ENCODE measurements at places on chromosomes 3 and 15. TPM values are rescaled to one million over a fixed set of nuclear protein-coding genes. Genes with fewer than 3 reads are reported as not detected.

The SLCO2A1 gene
- 7.5 TPM for total RNA-seq

The TIGIT gene
- 0.33 TPM for total RNA-seq

The MAP1A gene
- total RNA-seq, result 2.8 TPM

The CD80 gene
- 0.96 TPM for total RNA-seq

The ARF4 gene
- 125 TPM for total RNA-seq

The STAC gene
- total RNA-seq, result 1.4 TPM

The RASGRF1 gene
- total RNA-seq, result 0.15 TPM

The THSD4 gene
- total RNA-seq, result 0.64 TPM

The KLHL18 gene
- 14.1 TPM for total RNA-seq

The TMC3 gene
- 1.6 TPM for total RNA-seq

The TRPM1 gene
- not detected for total RNA-seq

The CLDN16 gene
- total RNA-seq, result 0.29 TPM

The GNAT1 gene
- not detected for total RNA-seq

The EIF4E3 gene
- total RNA-seq, result 16.1 TPM

The DHX30 gene
- total RNA-seq, result 68.1 TPM

- no peak overlapping the region for H3K27ac ChIP-seq
- no peaks in the 10 kb centered on the region for H3K36me3 ChIP-seq
- DNase-seq, result no peak
- H3K4me3 ChIP-seq, result no peak overlapping the region
Observed at GRCh38 chr3:131047582-131047981, 20.9 kb downstream of the NEK11 start.

DNA sequence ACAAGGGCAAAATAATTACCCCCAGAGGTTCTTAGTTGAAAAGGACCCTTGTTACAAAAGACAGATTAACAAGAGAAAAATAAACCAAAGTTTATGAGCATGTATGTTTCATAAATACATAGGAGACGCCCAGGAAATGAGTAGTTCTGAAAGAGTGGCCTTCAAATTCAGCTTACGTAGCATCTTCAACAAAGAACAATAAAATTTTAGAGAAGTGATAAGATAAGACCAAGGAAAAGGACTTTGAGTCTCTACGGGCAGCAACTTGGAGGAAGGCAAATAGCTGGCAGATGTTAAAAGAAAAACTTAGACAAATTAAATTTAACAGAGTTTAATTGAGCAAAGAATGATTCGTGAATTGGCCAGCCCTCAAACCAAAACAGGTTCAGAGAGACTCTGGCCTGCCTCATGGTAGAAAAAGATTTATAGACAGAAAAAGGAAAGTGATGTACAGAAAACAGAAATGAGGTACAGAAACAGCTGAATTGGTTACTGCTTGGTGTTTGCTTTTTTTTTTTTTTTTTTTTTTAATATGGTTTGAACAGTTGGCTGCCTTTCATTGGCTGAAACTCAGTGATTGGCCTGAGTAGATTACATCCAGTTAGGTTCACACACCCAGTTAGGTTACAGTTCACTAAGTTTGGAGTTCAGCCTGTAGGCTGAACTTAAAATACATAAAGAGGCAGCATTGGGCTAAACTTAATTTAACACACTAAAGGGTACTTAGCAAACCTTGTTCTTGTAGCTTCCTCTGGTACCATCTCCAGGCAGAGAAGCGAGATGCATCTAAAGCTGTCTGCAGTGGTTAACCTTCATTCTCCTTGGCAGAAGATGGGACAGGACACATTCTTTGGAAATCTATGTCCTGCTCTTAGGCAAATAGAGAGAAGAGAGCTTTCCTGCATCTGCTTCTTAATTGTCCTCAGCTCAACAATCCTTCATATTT lies 23.2 kb downstream of the C2CD4B start:
- no peak overlapping the region for H3K4me3 ChIP-seq
- H3K4me1 ChIP-seq, result no peaks in the 10 kb centered on the region
- H3K27me3 ChIP-seq, result no peaks in the 10 kb centered on the region
- H3K27ac ChIP-seq, result no peak overlapping the region
- H3K36me3 ChIP-seq, result no peaks in the 10 kb centered on the region

DNA sequence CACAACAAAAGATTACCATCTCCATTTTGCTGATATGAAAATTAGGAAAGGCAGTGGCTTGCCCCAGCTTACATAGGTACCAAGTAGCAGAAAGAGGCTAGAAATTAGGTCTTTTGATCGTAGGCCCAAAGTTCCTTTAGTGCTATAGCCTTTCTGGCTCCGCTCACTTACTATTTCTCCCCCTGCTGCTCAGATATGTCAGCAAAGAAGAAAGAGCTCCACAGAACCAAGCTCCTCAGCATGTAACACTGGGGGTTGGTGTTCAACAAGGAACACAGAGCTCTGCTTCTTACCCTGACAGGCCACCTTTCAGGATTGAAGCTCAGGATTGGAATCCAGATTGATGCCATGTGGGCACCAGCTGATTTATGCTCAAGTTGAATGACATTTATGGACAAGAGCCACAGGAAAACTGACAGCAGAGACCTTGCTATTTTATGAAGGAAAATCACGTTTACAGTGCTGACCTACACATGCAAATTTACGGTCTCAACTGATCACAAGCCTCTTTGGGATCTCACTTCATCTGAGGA lies 6.1 kb upstream of the IL12A start:
- H3K27ac ChIP-seq, result no peak overlapping the region
- H3K4me3 ChIP-seq, result no peak overlapping the region
- no peak for DNase-seq
- no peaks in the 10 kb centered on the region for H3K36me3 ChIP-seq

DNA sequence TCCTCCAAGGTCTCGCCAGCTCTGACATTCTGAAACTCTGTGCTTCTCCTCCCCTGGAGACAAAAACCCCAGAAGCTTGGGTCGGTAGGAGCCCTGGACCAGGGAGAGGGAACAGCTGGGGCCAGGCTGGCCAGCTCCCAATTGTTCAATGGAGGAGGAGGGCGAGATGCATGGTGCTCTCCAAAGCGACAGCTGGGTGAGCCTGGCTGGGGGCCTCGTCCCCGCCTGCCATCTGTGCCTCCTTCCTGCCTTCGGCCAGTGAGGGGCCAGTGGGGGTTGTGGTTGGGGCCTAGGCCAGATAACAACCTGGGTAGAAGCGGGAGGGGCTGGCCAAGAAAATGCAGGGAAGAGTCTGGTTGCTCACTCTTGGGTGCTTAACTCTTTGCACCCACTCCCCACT lies 79.4 kb downstream of the CORO2B start:
- H3K27ac ChIP-seq, result no peak overlapping the region
- no peaks in the 10 kb centered on the region for H3K27me3 ChIP-seq
- no peak overlapping the region for H3K4me3 ChIP-seq
- no peaks in the 10 kb centered on the region for H3K36me3 ChIP-seq
- no peak for DNase-seq

DNA sequence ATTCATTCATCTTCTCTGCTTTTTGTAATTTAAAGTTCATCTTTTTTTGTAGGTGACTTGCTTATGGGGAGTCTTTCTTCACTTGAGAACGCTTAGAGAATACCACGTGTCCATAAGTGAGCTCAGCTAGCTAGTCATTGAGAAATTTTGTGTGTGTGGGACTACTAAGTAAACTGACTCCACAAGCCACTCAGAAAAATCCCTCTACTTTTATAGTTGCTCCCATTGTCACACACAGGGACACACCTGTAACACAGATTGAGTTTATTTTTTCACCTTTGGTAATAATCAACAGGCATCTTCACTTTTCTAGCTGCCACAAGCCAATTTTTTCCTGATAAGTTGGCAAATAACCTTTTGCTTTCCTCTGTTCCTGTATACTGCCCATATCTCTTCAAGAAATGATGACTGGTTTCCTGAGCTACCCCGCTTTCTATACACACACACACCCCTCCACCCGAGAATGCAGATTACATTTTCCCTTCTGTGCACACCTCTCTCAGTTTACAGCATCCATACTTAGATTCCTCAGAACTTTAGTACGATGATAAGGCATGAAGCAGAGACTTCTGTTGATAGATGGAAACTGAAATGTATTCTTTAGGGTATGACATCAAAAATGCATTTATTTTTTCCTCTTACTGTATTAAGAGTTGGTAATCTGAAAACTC lies 4.6 kb downstream of the TSC22D2 start:
- no peak for DNase-seq
- no peaks in the 10 kb centered on the region for H3K27me3 ChIP-seq
- H3K4me3 ChIP-seq, result peak overlapping the region; percentile 98
- H3K27ac ChIP-seq, result no peak overlapping the region
- no peaks in the 10 kb centered on the region for H3K4me1 ChIP-seq

- no peaks in the 10 kb centered on the region for H3K27me3 ChIP-seq
- no peak overlapping the region for H3K4me3 ChIP-seq
- H3K4me1 ChIP-seq, result no peaks in the 10 kb centered on the region
- DNase-seq, result no peak
- H3K36me3 ChIP-seq, result no peaks in the 10 kb centered on the region
Observed at GRCh38 chr15:50148362-50148963, 29.4 kb upstream of the ATP8B4 start.

- H3K36me3 ChIP-seq, result no peaks in the 10 kb centered on the region
- no peaks in the 10 kb centered on the region for H3K27me3 ChIP-seq
- H3K27ac ChIP-seq, result no peak overlapping the region
- H3K4me1 ChIP-seq, result no peaks in the 10 kb centered on the region
Observed at GRCh38 chr15:33852094-33852493, 116.2 kb upstream of the CHRM5 start.

- H3K27me3 ChIP-seq, result no peaks in the 10 kb centered on the region
- H3K36me3 ChIP-seq, result no peaks in the 10 kb centered on the region
- H3K27ac ChIP-seq, result no peak overlapping the region
- no peaks in the 10 kb centered on the region for H3K4me1 ChIP-seq
- no peak overlapping the region for H3K4me3 ChIP-seq
- DNase-seq, result no peak
Observed at GRCh38 chr15:86743283-86743903, 663.7 kb downstream of the AGBL1 start.

GRCh38 chr15:89593018-89593417 lies 17.7 kb downstream of the TICRR start:
- no peaks in the 10 kb centered on the region for H3K4me1 ChIP-seq
- no peaks in the 10 kb centered on the region for H3K36me3 ChIP-seq
- H3K27me3 ChIP-seq, result no peaks in the 10 kb centered on the region
- H3K4me3 ChIP-seq, result no peak overlapping the region
- no peak overlapping the region for H3K27ac ChIP-seq
- no peak for DNase-seq

GRCh38 chr3:129890891-129891290 lies 2.6 kb downstream of the TMCC1 start:
- H3K36me3 ChIP-seq, result no peaks in the 10 kb centered on the region
- no peaks in the 10 kb centered on the region for H3K4me1 ChIP-seq
- H3K27me3 ChIP-seq, result no peaks in the 10 kb centered on the region
- no peak for DNase-seq
- no peak overlapping the region for H3K4me3 ChIP-seq

- H3K4me3 ChIP-seq, result no peak overlapping the region
- H3K36me3 ChIP-seq, result no peaks in the 10 kb centered on the region
- H3K27me3 ChIP-seq, result no peaks in the 10 kb centered on the region
- H3K4me1 ChIP-seq, result no peaks in the 10 kb centered on the region
Observed at GRCh38 chr15:49908236-49908932, 210.6 kb downstream of the ATP8B4 start.

GRCh38 chr15:40793216-40793989 lies 13.5 kb upstream of the ZFYVE19 start:
- DNase-seq, result no peak
- no peak overlapping the region for H3K4me3 ChIP-seq
- H3K4me1 ChIP-seq, result no peaks in the 10 kb centered on the region
- no peaks in the 10 kb centered on the region for H3K36me3 ChIP-seq

DNA sequence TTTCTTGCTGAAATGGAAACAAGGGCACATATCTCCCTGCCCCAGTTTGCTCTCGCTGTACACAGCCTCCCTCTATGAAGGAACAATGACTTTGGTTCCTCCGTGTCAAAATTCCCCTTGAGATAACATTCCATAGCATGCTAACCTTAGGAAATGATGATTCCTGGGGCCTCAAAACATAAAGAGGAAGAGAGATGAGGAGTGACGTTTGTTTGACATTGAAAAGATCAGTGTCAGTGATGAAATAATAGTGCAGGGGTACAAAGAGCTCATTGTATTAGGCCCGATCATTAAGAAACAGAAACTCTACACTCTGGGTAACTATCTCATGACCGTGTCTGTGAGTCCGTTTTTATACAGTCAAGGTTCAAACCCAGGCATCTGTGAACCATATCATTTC lies 55.2 kb downstream of the ARNT2 start:
- no peaks in the 10 kb centered on the region for H3K36me3 ChIP-seq
- no peak overlapping the region for H3K27ac ChIP-seq
- H3K4me3 ChIP-seq, result no peak overlapping the region
- H3K27me3 ChIP-seq, result no peaks in the 10 kb centered on the region

- H3K27me3 ChIP-seq, result no peaks in the 10 kb centered on the region
- H3K36me3 ChIP-seq, result no peaks in the 10 kb centered on the region
- H3K4me1 ChIP-seq, result no peaks in the 10 kb centered on the region
Observed at GRCh38 chr3:79937567-79937966, 169.8 kb upstream of the ROBO1 start.

DNA sequence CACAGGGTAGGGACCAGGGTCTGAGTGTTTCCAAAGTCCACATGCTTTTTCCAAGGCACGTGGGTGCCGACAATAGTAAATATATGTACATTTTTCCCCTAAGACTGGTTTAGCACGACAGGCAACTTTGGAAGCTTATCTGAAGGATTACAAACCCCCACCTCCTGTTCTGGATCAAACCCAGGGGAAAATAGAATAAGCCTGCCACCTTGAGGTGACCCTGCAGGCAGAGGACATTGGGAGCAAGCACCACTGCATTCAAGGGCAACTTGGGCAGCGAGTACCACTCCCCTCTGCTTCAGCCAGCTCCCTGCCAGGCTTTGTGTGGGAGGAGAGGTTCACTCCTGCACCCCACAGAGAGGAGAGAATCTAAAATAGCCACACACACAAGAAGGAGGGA lies 44.8 kb downstream of the KBTBD12 start:
- H3K36me3 ChIP-seq, result no peaks in the 10 kb centered on the region
- no peak for DNase-seq
- no peak overlapping the region for H3K27ac ChIP-seq
- H3K4me1 ChIP-seq, result no peaks in the 10 kb centered on the region

- DNase-seq, result no peak
- H3K4me1 ChIP-seq, result peaks cover 9% of the 10 kb centered on the region
- H3K27ac ChIP-seq, result peak overlapping the region; percentile 96
- no peaks in the 10 kb centered on the region for H3K36me3 ChIP-seq
Observed at GRCh38 chr3:48432411-48433371, 2.8 kb upstream of the PLXNB1 start.

DNA sequence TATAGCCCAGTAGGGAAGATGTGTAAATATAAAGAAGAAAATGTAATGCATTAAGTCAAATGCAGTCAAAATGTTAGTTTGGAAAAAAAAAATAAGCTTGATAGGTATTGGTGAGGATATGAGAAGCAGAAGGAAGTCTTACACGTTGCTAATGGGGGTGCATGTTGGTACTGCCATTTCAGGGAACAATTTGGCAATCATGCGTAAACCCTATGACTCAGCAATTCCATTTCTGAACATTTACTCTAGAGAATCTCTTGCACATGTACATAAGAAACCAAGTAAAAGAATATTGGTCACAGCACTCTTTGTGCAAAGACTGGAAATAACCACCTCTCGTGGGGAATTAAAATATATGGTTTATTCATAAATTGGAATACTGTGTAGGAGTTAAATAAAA lies 35.5 kb upstream of the TIMP4 start:
- H3K27ac ChIP-seq, result no peak overlapping the region
- H3K27me3 ChIP-seq, result no peaks in the 10 kb centered on the region
- no peak overlapping the region for H3K4me3 ChIP-seq
- no peak for DNase-seq
- H3K4me1 ChIP-seq, result no peaks in the 10 kb centered on the region
- H3K36me3 ChIP-seq, result no peaks in the 10 kb centered on the region
